ENCODE measurements at places on chromosomes 3 and 15.

- no peaks in the 10 kb centered on the region for H3K4me1 ChIP-seq
- no peak overlapping the region for H3K27ac ChIP-seq
- no peaks in the 10 kb centered on the region for H3K36me3 ChIP-seq
- H3K4me3 ChIP-seq, result no peak overlapping the region
- no peak for DNase-seq
These were observed 5.6 kb upstream of the FEZF2 start for GRCh38 chr3:62378921-62379320.

DNA sequence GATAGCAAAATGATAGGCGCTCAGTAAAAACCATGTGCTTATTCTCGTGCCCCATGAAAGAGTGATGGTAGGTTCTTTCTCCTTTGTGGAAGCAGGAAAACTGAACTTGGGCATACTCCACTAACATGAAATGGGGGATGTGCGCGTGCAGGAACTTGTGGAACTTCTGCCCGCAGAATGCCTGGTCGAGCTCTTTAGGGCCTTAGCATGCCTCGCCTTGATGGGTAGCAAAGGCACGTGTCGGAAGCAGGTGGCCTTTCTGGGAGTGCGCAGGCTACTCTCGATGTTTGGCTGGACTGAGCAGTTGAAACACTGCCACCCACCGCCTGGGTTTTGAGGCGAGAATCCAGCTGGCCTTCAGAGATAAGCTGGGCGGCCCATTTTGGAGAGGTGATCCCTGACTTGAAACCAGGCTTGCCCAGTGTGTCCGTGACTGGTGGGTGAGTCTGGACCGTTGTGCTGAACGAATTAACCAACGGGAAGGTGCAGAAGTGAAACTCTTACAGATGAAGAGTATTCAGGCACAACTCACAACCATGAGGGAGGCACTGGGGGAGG, 842 bp downstream of the PCCB start:
- peaks cover 4% of the 10 kb centered on the region for H3K36me3 ChIP-seq
- H3K4me3 ChIP-seq, result peak overlapping the region; percentile 81
- no peaks in the 10 kb centered on the region for H3K27me3 ChIP-seq

GRCh38 chr3:67610458-67610857, 44.0 kb downstream of the SUCLG2 start:
- peaks cover 35% of the 10 kb centered on the region for H3K36me3 ChIP-seq
- peaks cover 4% of the 10 kb centered on the region for H3K4me1 ChIP-seq
- peak; percentile 46 for DNase-seq
- H3K27ac ChIP-seq, result no peak overlapping the region
- H3K4me3 ChIP-seq, result no peak overlapping the region

GRCh38 chr3:52053307-52054304, 2.8 kb downstream of the DUSP7 start:
- H3K27me3 ChIP-seq, result no peaks in the 10 kb centered on the region
- peak overlapping the region; percentile 72 for H3K4me3 ChIP-seq
- peak overlapping the region; percentile 47 for H3K27ac ChIP-seq
- peaks cover 37% of the 10 kb centered on the region for H3K4me1 ChIP-seq
- peak; percentile 97 for DNase-seq
- peaks cover 64% of the 10 kb centered on the region for H3K36me3 ChIP-seq

GRCh38 chr3:149964291-149964690, 6.4 kb downstream of the PFN2 start:
- peaks cover 46% of the 10 kb centered on the region for H3K36me3 ChIP-seq
- peak overlapping the region; percentile 28 for H3K27ac ChIP-seq
- H3K27me3 ChIP-seq, result no peaks in the 10 kb centered on the region
- H3K4me3 ChIP-seq, result no peak overlapping the region
- no peak for DNase-seq

- peaks cover 4% of the 10 kb centered on the region for H3K36me3 ChIP-seq
- peak; percentile 92 for DNase-seq
- no peak overlapping the region for H3K4me3 ChIP-seq
- peaks cover 70% of the 10 kb centered on the region for H3K27me3 ChIP-seq
These were observed 26.5 kb upstream of the ERC2 start for GRCh38 chr3:56494679-56495322.

GRCh38 chr15:38551720-38552648, 12.6 kb downstream of the RASGRP1 start:
- no peak overlapping the region for H3K27ac ChIP-seq
- no peaks in the 10 kb centered on the region for H3K36me3 ChIP-seq
- no peak for DNase-seq
- H3K4me1 ChIP-seq, result no peaks in the 10 kb centered on the region
- no peak overlapping the region for H3K4me3 ChIP-seq

GRCh38 chr15:60557191-60557618, 78.3 kb upstream of the ICE2 start:
- no peaks in the 10 kb centered on the region for H3K4me1 ChIP-seq
- no peak for DNase-seq
- no peaks in the 10 kb centered on the region for H3K27me3 ChIP-seq
- H3K27ac ChIP-seq, result no peak overlapping the region
- no peak overlapping the region for H3K4me3 ChIP-seq

GRCh38 chr15:51966192-51966591, 5.4 kb downstream of the LEO1 start:
- H3K27me3 ChIP-seq, result no peaks in the 10 kb centered on the region
- no peak for DNase-seq
- H3K36me3 ChIP-seq, result peaks cover 45% of the 10 kb centered on the region

DNA sequence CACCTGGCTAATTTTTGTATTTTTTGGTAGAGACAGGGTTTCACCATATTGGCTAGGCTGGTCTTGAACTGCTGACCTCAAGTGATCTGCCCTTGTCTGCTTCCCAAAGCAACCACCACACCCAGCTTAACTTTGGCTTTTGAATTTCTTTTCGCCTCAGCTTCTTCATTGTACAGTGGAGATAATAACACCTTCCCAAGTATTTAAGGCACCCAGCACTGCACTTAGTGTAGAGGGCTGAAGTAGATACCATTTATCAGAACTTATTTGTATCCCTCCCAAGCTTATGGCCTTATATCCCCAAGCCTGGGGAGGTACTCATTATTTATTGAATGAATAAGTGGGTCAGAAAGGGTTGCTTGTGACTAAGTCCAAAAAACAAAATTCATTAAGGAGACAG, 2.3 kb downstream of the SQOR start:
- DNase-seq, result no peak
- H3K27me3 ChIP-seq, result no peaks in the 10 kb centered on the region
- peak overlapping the region; percentile 99 for H3K4me3 ChIP-seq
- peak overlapping the region; percentile 91 for H3K27ac ChIP-seq
- peaks cover 46% of the 10 kb centered on the region for H3K4me1 ChIP-seq

DNA sequence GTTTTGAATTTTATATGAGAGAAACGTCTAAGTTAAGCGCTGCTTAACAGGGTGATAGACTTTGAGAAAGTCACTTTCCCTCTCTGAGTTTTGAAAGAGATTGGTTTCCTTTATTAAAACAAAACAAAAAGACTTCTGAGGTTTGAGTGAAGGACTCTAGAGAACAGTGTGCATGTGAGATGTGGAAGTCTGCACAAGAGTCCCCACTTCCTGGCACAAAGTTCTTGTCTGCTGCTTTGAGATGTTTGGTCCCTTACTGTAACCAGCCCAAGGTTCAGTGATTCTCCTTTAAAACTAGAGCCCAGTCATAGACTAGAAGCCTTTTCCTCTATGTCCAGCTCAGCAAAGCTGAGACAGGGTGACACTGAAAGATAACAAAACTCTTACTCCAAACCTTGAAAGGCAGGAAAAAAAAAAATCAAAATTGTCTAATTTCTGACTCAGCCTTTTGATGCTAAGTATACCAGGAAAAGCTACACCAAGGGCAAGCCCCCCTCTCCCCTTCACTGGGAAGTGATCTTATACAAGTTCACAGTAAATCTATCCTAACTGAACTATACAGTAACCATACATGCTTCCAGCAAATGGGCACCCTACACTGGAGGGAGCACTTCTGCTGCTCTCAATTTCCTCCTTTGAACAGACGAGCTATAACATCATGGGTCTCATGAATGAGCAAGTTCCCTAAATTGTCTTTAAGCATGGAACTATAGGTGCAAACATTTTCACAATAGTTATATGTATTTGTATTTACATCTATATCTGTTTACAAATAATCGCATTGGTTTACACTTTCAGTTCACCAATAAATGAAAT, 2.3 kb downstream of the POPDC2 start:
- no peak overlapping the region for H3K4me3 ChIP-seq
- H3K27ac ChIP-seq, result no peak overlapping the region
- no peaks in the 10 kb centered on the region for H3K27me3 ChIP-seq
- DNase-seq, result no peak

DNA sequence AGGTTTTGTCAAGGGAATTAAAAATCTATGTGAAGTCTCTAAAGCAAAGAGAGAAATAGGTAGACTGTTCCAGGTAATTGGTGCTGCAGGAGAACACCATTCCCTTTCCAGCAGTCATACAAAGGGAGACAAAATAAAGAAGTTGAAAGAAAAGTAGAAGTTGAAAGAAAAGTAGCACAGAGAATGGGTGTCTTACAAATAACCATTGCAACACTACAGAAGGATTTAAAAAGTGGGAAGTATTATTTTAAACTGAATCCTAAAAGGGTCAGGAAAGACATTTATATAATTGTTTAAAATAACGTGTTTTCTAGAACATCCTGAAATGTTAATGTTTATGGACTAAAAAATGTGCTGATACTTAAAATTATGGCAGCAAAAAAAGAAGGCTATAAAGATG, 223.8 kb downstream of the RSRC1 start:
- H3K27me3 ChIP-seq, result no peaks in the 10 kb centered on the region
- DNase-seq, result no peak
- H3K4me3 ChIP-seq, result no peak overlapping the region
- peak overlapping the region; percentile 64 for H3K27ac ChIP-seq
- H3K36me3 ChIP-seq, result peaks cover 6% of the 10 kb centered on the region
- H3K4me1 ChIP-seq, result no peaks in the 10 kb centered on the region

DNA sequence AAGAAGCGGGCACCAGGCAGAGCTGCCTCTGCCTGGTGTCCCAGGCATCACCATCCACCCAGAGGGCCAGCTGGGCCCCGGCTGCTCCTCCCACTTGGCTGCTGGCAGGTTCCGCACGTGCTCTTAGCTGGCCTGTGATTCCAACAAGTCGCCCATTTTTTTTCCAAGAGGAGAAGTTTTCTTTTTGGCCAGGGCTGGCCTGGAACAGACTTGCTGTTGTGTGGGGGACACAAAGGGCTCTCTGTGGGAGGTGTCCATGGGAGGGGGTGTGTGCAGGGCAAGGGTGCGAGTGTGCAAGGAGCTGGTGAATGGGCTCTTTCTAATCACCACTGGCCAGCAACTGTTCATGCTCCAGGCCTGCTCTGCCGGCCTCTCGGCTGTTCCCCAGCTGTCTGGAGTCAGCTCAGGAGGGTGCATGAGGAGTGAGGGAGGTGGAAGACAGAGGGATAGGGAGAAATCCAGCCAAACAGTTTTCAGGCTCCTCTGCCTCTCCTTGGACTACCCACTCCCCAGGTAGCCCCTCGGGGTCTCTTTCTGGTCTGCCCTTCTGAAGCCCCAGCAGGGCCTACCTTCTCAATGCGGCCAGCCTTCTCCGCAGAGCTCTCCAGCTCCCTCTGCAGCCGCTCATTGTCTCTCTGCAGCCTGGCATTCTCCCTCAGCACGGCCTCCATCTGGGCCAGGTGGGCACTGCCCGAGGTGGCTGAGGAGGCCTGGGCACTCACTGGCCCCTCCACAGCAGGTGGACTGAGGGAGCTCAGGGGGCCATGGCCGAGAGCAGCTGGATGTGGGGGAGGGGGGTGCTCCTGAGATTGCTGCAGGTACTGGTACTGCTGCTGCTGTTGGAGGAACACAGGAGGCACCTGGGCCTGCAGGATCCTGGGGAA, 7.1 kb downstream of the AMOTL2 start:
- no peak for DNase-seq
- peaks cover 98% of the 10 kb centered on the region for H3K36me3 ChIP-seq
- peaks cover 47% of the 10 kb centered on the region for H3K4me1 ChIP-seq
- H3K4me3 ChIP-seq, result peak overlapping the region; percentile 21

DNA sequence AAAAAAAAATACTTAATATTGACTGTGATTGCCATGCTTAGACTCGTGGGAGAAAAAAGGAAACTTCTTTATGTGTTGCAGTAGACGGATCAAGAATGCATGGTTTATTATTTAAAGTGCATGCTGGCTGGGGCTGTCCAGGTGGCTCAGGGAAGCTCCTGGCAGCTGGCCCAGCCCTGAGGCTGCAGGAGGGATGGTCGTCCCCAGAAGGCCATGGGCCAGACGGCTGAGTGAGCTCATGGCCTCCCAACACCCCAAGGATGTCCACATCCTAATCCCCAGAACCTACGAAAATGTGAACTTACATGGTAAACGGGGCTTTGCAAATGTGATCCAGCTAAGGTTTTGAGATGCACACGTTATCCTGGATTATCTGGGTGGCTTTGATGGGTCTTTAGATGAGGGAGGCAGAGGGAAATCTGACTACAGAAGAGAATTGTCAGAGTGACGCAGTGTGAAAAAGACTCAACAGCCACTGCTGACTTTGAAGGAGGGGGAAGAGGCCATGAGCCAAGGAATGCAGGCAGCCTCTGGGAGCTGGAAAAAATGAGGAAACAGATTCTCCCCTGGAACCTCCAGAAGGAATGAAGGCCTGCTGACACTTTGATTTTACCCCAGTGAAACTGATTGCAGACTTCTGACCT, 29.8 kb downstream of the ADAMTS17 start:
- DNase-seq, result no peak
- no peak overlapping the region for H3K4me3 ChIP-seq
- H3K27ac ChIP-seq, result no peak overlapping the region
- no peaks in the 10 kb centered on the region for H3K36me3 ChIP-seq
- no peaks in the 10 kb centered on the region for H3K4me1 ChIP-seq

- H3K36me3 ChIP-seq, result peaks cover 18% of the 10 kb centered on the region
- H3K27me3 ChIP-seq, result no peaks in the 10 kb centered on the region
- H3K4me1 ChIP-seq, result peaks cover 6% of the 10 kb centered on the region
- DNase-seq, result no peak
These were observed 1.1 kb upstream of the PARP15 start for GRCh38 chr3:122576174-122576940.

- H3K27ac ChIP-seq, result no peak overlapping the region
- H3K4me1 ChIP-seq, result peaks cover 16% of the 10 kb centered on the region
- peaks cover 18% of the 10 kb centered on the region for H3K36me3 ChIP-seq
- H3K27me3 ChIP-seq, result no peaks in the 10 kb centered on the region
These were observed 55.2 kb downstream of the TIPARP start for GRCh38 chr3:156729460-156730179.

GRCh38 chr15:39804026-39804425, 21.4 kb upstream of the FSIP1 start:
- no peaks in the 10 kb centered on the region for H3K27me3 ChIP-seq
- DNase-seq, result peak; percentile 78
- H3K4me1 ChIP-seq, result peaks cover 11% of the 10 kb centered on the region
- H3K27ac ChIP-seq, result no peak overlapping the region
- no peaks in the 10 kb centered on the region for H3K36me3 ChIP-seq
